ENCODE measurements at places on chromosomes 13 and 19.
A peak's percentile ranks its signal among the peaks of the same experiment; 100 is the strongest.

DNA sequence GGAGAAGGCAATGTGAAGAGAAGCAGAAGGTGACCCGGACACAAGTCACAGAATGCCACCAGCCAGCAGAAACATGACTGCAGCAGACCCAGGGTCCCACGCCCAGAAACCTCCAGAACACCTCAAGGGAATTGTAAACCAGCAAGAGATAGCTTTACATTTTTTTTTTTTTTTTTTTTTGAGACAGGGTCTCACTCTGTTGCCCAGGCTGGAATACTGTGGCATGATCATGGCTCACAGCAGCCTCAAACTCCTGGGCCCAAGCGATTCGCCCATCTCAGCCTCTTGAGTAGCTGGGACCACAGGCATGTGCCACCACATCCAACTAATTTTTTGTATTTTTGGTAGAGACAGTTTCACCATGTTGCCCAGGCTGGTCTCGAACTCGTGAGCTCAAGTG, 10.5 kb upstream of the CEACAM20 start:
- no peak for DNase-seq

GRCh38 chr13:53200075-53200474, 171.5 kb downstream of the OLFM4 start:
- no peak for DNase-seq

GRCh38 chr13:34025746-34026145, 207.8 kb downstream of the RFC3 start:
- DNase-seq: peak; percentile 93

- DNase-seq: peak; percentile 75
These were observed 18.7 kb downstream of the GADD45B start for GRCh38 chr19:2494447-2495129.

- DNase-seq: no peak
These were observed 32.5 kb downstream of the MARK4 start for GRCh38 chr19:45283443-45284033.

DNA sequence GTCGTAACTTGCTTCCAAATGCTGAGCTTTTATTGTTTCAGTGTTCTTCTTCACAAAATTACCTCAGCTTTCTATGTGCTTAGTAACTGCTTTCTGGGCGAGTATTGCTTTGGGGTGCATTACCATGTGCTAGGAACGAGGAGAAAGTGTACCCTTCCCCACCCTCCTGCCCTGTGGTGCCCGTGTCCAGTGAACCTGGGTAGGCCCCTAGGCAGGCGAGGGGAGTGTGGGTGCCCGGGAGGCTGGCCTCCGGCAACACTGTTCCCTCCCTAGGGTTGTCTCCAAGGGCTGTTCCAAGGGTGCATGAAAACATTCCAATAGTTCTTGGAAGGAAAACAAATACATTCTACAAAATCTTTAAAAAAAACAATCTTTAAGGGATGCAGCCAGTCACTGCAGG, 216.5 kb upstream of the SOX1 start:
- DNase-seq: no peak

Measured in fibroblast of upper back skin (primary cell).